ENCODE measurements at places on chromosomes 11 and 22. TPM values are rescaled to one million over a fixed set of nuclear protein-coding genes. Genes with fewer than 3 reads are reported as not detected.

RHOD gene
- 18.2 TPM for total RNA-seq

LIF gene
- total RNA-seq = 0.92 TPM

KCTD14 gene
- total RNA-seq = 8.6 TPM

NCF4 gene
- total RNA-seq = not detected

REXO2 gene
- 89.9 TPM for total RNA-seq

ZNF280B gene
- 9.4 TPM for total RNA-seq

SORL1 gene
- 57.5 TPM for total RNA-seq

C1QTNF4 gene
- total RNA-seq = 15.7 TPM

CASP5 gene
- not detected for total RNA-seq

TMEM41B gene
- total RNA-seq = 68.0 TPM

ACR gene
- 0.32 TPM for total RNA-seq

Measured in endodermal cell (in vitro differentiated cells).